ENCODE measurements at places on chromosomes 7 and 10.

- DNase-seq = no peak
Observed at GRCh38 chr7:155568842-155569494, 22.6 kb upstream of the CNPY1 start.

DNA sequence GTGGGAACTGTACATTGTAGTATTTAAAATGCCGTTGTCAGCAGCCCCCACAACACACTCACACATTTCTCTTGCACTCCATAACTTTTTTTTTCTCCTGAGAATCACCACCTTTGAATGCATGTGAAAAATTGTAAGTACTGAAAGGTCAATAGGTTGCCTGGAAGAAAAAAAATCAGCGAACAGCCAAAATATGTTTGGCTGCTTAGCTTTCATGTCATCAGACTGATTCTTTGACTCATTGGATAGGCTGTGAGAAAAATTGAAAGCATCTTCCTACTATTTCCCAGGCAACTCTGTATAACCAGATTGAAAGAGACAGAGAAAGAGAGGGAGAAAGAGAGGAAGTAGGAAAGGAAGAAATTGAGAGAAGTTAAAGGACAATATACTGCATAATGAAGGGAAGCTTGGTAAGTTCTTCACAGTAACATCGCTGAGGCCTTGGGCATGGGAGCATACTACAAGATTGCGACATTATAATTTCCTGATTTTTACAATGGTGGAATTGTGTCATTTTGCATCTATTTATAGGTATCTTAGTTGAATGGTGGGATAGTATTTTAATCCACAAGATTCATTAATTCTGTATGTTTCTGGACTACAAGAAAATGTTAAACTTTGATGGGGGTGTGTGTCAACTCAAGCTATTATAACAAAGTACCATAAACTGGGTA lies 249.3 kb upstream of the KCND2 start:
- DNase-seq = no peak

GRCh38 chr10:62616885-62617590 lies 187.5 kb upstream of the ADO start:
- no peak for DNase-seq

GRCh38 chr7:107506674-107507339 lies 37.0 kb downstream of the GPR22 start:
- no peak for DNase-seq

GRCh38 chr10:67043041-67043440 lies 117.2 kb downstream of the LRRTM3 start:
- no peak for DNase-seq

DNA sequence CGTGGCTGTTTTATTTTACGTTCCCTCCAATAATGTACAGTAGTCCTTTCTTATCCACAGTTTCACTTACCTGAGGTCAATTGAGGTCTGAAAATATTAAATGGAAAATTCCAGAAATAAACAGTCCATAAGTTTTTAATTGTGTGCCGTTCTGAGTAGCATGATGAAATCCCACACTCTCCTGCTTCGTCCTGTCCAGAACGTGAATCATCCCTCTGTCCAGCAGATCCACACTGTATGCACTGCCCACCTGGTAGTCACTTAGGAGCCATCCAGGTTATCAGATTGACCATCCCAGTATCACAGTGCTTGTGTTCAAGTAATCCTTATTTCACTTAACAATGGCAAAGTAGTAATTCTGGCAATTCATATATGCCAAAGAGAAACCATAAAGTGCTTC lies 46.3 kb downstream of the STARD3NL start:
- DNase-seq = no peak

- no peak for DNase-seq
Observed at GRCh38 chr10:6843481-6843881, 263.4 kb upstream of the PRKCQ start.

DNA sequence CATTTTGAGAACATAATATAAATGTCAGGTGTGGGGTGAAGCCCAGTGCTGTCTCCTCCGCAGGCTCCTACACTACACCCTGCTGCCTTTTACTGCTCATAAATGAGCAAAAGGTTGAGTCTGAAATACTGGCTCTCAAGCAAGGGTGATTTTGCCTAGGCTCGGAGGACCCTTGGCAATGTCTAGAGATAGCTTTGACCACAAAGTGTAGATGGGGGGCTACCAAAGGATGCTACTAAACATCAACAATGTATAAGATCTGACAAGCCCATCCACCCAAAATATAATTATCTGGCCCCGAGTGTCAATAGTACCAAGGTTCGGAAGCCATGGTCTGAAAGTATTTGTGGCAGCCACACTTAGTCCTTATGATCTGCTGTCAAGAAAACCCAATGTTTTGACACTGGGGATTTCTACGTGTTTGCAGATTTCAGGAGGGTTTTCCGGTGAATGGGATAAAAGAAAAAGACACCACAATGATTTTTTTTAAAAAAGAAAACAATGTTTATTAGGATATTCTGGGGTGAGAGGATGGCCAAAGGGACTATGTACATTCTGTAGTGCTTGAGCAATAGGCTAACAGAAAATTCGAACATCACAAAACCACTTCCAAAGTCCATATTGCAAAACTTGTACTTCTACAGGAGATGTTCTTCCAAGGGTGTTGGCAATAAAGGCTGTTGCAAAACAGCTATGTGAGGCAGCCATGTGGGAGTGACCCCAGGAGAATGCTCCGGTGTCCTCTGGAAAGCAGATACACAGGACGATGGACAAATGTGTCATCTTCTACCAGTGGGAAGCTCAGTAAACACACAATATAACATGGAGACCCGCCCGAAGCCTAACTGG lies 216.3 kb downstream of the GFRA1 start:
- DNase-seq = peak; percentile 15

DNA sequence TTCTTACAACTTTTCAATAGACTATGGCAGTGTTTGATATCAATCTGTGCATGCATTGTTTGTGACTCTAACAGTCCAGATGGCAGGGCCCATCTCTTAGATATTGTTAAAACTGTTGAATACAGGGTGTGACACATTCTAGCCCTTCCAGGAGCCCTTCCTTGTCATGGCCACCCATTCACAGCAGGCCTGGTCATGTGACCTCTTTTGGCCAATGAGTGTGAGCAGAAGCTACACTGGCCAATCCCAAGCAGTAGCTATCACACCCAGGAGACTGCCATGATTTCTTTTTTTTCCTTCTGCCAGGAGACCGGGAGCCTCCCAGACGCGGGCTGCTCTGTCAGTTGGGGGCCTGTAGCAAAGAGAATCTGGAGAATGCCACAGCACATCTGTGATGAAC lies 655.4 kb upstream of the MKI67 start:
- no peak for DNase-seq

DNA sequence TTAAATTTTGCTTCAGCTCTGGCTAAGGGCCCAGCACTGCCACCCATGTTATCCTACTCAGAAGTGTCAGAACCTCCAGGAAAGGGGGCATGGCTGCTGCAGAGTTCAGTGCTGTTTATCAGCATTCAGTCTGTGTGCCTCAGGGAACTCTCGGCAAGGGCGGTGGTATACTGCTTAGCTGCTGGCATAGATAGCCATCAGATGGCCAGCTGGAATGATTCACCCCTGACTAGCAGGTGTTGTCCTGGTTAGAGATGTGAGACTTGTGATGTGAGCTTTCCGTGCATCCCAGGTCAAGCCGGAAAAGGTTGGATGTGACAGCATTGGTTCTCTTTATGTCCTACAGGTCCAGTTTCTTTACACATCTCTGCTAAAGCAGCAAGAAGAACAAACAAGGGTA lies 22.1 kb downstream of the CEP55 start:
- DNase-seq = no peak

DNA sequence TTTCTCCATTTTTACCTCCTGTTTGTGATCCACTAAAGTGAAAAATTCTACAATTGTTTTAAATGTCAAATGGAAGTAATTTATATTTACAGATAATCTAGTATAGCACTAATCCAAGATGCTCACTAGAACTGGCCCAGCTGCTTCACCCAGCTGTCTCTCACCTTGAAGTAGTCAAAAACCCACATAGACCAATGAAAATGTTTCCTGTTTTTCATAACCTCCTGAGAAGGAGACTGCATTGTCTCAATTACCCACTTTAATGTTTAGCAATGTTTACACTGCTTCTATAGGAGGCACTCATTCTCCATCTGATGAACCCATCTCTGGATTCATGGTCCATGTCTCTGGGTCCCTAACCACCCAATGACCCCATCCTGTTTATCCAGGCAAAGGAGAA lies 56.1 kb upstream of the ADO start:
- DNase-seq = no peak

- DNase-seq = no peak
Observed at GRCh38 chr10:132282667-132283603, 24.8 kb downstream of the STK32C start.

GRCh38 chr7:135825406-135825805 lies 76.8 kb upstream of the FAM180A start:
- no peak for DNase-seq

- DNase-seq = peak; percentile 0
Observed at GRCh38 chr10:80596391-80597257, 58.9 kb downstream of the SH2D4B start.

- DNase-seq = no peak
Observed at GRCh38 chr7:44969049-44969700, 9.6 kb downstream of the MYO1G start.

GRCh38 chr10:61464461-61465170 lies 11.4 kb upstream of the TMEM26 start:
- DNase-seq = peak; percentile 61
